ENCODE measurements at places on chromosomes 12 and 14.

DNA sequence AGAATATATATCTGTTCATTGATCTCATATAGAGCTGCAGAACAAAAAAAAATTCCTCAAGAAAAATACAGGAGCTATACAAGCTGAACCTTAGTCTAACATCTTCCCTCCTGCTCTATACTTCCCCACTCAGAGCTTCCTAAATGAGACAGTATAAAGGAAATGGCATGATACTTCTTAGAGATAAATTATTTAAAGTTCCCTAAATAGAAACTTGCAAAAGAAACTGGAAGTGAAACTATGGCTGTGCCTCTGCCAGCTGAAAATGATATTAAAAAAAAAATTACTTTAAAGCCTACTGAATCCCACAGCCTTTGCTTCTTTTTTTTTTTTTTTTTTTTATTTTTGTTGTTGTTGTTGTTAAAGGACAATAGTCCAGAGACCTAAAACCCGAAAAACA lies 11.6 kb upstream of the NEK9 start:
- DNase-seq, result no peak

DNA sequence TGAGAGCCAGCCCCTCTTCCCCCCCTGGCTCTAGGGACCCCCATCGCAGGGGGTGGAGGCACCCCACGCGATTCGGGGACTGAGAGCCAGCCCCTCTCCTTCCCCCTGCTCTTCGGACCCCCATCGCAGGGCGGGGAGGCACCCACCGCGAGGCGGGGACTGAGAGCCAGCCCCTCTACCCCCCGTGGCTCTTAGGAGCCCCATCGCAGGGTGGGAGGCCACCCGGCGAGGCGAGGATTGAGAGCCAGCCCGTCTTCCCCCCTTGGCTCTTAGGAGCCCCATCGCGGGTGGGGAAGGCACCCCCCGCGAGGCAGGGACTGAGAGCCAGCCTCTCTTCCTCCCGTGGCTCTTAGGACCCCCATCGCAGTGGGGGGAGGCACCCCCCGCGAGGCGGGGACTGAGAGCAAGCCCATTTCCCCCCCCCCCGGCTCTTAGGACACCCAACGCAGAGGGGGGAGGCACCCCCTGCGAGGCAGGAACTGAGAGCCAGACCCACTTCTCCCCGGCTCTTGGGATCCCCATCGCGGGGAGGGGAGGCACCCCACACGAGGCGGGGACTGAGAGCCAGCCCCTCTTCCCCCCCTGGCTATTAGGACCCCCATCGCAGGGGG lies 45.6 kb downstream of the DDX11 start:
- no peak for DNase-seq

DNA sequence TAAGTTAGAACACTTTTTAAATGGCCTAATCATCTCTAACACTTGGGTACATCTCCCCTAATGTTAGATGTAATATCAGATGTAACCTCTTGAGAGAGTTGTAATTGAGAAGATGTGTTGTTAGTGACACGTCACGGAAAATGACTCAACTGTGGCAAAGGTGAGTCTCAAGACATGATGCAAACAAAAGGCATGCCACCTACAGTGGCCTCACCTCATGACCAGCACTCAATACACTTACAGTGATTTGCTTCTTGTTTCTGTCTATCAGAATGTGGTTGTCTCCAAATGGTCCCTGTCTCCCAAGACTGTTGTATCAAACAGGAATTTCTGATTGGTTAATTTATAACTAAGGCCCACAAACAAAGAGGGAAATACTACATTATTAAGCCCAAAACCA lies 91.2 kb downstream of the SLC25A21 start:
- DNase-seq, result no peak

DNA sequence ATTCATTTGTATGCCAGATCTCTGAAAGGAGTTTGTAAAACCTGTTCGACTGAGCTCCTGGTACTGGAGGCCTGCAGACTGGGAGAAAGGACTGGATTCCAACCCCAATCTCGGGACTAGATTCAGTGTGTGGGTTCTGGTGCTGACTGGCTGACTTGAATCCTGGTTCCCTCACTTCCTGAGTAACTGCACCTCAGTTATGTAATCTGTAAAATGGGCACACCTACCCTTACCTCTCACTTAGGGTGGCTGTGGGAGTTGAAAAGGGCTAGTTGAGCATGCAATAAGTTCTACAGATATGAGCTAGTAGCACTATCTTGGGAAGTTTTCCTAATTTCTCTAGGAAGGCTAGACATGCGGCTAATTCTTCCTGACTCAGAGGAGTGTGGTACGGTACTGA lies 621.3 kb upstream of the TBX3 start:
- no peak for DNase-seq

GRCh38 chr12:108799401-108800243 lies 57.8 kb downstream of the SSH1 start:
- no peak for DNase-seq

Measured in heart right ventricle (tissue), 16 donors.